Fibroblast of upper back skin (primary cell): ENCODE measurements at places on chromosomes 2 and 18.
A peak's percentile ranks its signal among the peaks of the same experiment; 100 is the strongest.

GRCh38 chr2:182668671-182669070 is 47.4 kb upstream of the DNAJC10 start:
- no peak for DNase-seq

DNA sequence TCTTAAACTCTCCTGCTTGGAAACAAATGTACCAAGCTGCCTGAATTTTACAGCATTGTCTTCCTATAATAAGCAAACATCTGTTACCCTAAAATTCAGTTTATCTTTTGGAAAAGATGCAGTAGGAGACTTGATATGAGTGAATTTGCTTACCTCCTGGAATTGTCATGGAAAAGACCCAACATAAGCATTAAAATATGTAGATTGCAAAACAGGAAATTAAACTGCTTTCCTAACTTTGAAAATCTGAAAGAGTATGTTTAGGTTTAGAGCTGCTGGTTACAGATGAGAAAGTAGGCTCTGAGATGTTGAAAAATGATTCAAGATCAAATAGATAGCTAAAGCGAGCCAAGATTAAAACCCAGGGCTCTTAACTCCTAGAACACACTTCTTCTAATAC is 316.5 kb downstream of the SOX11 start:
- peak; percentile 59 for DNase-seq

DNA sequence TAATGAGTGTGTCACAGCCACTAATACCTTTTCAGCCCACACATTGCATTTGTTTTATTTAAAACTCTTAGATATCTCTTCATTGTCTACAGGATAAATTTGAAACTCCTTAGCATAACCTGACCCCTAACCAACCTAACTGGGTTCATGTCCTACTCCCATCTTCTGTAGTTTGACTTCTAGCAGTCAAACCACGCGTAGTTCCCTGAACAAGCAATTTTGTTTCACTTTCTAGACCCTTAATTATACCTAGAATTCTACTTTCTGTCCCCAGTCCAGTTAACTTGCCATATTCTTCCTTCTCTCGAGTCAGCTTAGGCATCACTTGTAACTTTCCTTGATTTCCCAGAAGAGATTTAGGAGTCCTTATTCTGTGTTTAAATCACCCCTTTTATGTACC is 55.1 kb downstream of the RBBP8 start:
- no peak for DNase-seq

- no peak for DNase-seq
Observed at GRCh38 chr18:13300029-13300428, 81.5 kb downstream of the LDLRAD4 start.

DNA sequence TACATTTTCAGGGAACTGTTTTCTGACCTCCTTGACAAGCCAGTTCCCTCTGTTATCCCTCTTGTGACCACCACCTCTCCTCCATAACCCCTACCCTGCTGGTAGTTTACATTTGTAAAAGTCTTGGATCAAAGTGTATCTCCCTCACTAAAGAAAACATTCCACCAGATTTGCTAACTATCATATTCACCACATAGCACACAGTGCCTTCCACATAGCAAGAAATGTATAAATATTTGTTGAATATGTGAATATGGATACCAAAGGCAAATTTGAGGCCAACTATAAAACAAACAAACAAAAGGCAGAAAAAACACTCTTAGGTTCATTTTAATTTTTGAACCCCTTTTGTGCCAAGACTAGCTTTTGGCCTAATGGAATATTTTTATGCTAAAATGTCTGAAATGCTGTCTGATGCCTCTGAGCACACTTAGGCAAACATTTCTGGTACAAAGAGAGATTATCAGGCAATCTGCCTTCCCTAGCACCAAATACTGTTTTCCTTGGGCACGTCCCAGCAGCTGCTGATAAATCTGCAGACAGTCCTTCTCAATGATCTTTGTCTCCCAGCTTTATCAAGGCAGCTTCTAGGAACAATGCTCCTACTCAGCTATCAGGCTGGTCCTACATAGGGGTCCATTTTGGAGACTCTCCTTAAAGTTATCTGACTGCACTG is 26.7 kb upstream of the ST8SIA3 start:
- DNase-seq: no peak

GRCh38 chr2:122692400-122693083 is 937.1 kb downstream of the TSN start:
- no peak for DNase-seq
